ENCODE measurements at places on chromosomes 12 and 14.

GRCh38 chr14:86641310-86641709, 1111.4 kb downstream of the FLRT2 start:
- DNase-seq: no peak

DNA sequence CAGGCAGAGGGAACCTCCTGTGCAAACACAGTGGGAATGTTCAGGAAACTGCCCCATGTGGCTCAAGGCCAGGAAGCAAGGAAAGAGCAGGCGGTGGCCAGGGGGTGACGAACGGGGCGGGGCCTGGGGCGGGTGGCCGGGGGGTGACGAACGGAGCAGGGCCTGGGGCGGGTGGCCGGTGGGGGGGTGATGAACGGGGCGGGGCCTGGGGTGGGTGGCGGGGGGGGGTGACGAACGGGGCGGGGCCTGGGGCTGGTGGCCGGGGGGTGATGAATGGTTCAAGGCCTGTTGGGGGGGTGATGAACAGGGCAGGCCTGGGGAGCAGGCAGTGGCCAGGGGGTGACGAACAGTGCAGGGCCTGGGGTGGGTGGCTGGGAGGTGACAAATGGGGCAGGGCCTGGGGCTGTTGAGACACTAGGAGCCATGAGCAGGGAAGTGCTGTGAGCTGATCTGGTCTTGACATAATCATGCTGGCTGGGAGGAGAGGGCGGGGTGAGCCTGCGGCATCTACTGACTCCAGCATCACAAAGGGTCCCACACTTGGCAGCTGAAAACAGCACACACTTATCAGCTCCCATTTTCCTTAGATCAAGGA, 62.7 kb upstream of the FBRSL1 start:
- no peak for DNase-seq

DNA sequence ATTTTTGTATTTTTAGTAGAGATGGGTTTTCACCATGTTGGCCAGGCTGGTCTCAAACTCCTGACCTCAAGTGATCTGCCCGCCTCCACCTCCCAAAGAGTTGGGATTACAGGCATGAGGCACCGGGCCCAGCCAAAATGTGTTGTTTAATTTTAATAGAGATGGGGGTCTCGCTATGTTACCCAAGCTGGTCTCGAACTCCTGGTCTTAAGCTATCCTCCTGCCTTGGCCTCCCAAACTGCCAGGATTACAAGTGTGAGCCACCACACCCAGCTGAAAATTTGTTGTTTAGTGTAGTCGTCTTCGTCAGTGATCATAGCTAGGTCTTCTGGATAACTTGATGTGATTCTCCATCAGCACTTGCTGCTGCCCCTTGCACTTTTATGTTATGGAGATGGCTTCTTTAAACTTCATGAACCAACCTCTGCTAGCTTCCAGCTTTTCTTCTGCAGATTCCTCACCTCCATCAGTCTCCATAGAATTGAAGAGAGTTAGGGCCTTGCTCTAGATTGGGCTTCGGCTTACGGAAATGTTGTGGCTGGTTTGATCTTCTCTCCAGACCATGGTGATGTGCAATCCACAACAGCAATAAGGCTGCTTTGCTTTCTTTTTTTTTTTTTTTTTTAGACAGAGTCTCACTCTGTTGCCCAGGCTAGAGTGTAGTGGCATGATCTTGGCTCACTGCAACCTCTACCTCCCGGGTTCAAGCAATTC, 13.0 kb downstream of the ISCU start:
- DNase-seq: no peak

DNA sequence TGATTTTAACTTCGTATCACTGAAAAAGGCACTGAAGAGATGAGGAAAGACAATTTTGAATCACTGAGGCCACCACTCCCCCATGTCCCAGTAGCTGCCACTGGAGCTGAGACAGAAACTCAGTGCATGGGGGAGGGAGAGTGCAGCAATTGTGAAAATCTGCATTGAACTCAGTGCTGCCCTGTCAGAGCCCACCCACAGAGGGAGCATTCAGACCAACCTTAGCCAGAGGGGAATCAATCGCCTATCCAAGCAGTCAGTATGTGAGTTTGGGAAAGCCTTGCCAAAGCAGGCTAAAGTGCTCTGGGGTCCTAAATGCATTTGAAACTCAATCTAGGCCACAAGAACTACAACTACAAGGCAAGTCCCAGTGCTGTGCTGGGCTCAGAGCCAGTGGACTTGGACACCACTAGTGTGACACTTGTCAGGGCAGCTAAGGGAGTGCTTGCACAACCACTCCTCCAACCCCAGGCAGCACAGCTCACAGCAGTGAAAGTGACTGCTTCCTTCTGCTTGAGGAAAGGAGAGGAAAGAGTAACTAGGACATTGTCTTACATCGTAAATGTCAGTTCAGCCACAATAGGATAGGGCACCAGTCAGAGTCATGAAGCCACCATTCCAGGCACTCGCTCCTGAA, 13.3 kb downstream of the RNASE3 start:
- DNase-seq: no peak

DNA sequence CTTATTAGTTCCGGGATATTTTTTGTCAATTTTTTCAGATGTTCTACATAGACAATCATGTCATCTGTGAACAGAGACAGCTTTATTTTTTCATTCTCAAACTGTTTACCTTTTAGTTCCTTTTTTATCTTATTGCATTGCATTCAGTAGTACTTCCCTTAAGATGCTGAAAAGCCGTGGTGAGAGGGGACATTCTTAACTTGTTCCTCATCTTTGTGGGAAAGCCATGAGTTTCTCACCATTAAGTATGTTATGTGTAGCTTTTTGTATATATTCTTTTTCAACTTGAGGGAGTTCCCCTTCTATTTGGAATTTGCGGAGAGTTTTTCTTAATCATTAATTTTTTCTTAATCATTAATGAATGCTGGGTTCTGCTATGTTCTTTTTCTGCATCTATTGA, 1727.1 kb upstream of the SEL1L start:
- no peak for DNase-seq

DNA sequence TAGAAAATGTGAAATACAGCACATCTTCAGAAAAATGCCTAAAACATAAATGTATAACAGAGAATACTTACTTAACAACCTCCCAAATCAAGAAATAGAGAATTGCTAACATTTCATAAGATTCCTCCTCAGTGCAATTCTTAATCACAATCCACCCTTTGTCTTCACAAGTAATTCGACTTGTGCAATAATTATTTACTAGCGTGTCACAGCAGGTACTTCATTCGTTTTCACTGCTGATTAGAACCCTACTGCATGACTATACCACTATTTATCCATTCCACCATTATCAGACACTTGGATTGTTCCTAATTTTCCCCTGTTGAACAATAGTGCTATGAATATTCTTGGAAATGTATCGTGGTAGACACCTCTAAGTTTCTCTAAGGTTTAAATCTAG, 64.9 kb upstream of the BBS10 start:
- DNase-seq: no peak

DNA sequence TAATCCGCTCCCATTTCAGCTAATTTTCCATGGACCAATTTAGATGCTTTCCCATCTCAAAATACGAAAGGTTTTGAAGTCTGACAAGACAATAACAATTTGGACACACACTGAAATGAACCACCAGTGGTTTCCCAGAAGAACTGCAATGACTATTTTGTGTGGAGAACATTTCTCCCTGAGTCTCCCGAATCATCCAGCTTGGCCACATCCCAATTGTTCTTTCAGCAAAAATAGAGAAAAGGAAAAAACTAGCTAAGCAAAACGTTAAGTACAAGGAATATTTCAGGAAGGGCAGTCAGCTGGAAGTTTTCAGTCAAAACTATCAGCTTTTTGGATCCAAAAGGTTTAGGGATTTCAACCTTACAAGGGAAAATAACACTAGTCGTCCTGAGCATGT, 390.6 kb downstream of the KCNH5 start:
- DNase-seq: no peak

GRCh38 chr14:99327050-99327449, 55.1 kb upstream of the BCL11B start:
- no peak for DNase-seq

GRCh38 chr14:101064121-101064661, 160.7 kb upstream of the RTL1 start:
- no peak for DNase-seq

- no peak for DNase-seq
Measured at GRCh38 chr14:94021001-94021400, 5.1 kb upstream of the OTUB2 start.

- DNase-seq: no peak
Measured at GRCh38 chr12:88267630-88268029, 125.5 kb downstream of the TMTC3 start.

DNA sequence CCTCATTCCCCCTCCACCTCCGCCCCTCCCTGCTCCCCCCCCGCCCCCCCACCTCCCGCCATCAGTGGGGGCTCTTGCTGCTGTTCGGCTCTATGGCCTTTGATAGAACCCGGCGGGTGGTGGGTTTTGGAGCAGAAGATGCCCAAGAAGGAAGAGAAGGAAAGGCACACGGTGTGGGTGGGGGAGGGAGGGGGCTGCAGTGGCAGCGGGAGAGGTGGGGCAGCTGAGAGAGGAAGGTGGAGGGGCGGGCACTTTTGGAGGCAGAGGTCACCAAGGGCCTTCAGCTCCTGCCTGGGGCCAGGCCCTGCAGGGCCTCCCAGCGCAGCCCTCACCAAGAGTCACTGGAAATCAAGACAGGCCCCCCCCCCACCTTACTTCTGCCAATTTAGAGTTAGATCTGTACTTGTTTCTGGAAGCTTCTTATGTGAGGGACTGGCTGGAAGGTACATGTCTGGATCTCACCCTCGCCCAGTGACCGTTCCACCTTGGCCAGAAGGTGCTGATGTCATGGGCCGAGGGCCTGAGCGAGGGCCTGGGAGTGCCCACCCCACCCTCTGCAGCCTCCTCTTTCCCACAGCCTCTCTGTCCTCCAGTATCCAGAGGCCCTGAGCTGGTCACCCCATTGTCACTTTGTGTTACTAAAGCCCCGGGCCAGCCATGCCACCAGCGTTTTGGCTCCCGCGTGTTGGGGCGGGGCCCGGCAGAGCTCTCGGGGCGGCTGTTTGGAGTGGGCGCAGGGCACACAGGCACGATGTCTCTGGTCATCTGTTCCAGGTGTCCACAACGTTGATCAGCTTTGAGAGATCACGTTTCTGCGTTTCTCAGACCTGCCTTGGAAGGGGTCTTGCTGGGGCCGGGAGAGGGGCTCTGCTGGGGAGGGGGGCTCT, 153.9 kb downstream of the KIF26A start:
- no peak for DNase-seq

DNA sequence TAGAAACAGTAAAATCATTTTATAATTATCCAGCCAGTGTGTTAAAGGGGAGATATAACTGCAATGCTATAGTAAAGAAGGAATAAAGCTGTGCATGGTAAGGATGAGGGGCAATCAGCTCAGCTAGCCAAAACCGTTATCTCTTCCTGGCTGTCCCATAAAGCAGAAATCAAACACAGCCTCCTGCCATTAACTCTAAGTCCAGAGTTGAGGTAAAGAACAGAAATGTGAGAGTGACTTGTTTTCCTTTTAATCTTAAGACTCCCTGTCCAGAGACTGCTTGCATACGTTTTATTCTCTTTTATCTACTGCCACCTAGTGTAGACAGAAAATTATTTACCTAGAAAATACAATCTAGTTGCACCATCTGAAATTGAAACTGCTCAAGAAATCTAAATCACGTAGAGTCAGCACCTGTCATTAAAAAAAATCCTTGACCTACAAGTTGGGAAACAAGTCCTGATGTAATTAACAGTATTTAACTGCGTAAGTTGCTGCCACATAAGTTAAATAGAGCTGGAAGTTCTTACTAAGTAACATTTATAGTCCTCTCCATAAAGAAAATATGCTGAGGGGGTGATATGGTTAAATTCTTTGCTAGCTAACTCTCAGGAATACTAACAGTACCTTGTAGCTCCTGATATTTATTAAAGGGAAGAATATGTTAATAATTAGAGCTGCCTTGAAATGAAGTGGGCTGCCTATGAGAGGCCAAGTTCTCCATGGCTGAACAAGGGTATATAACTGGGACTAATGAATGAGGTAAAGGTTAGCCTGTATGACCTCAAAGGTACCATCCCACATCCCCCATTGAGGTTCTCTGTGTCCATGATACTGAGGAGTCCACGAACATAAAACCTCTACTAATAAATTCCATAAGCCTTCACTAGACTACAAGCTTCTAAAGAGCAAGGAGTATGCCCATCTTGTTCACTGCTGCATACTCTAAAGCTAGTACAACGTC, 62.7 kb downstream of the GALNT4 start:
- no peak for DNase-seq

GRCh38 chr12:113098441-113099028, 37.0 kb downstream of the RASAL1 start:
- DNase-seq: peak; percentile 48

DNA sequence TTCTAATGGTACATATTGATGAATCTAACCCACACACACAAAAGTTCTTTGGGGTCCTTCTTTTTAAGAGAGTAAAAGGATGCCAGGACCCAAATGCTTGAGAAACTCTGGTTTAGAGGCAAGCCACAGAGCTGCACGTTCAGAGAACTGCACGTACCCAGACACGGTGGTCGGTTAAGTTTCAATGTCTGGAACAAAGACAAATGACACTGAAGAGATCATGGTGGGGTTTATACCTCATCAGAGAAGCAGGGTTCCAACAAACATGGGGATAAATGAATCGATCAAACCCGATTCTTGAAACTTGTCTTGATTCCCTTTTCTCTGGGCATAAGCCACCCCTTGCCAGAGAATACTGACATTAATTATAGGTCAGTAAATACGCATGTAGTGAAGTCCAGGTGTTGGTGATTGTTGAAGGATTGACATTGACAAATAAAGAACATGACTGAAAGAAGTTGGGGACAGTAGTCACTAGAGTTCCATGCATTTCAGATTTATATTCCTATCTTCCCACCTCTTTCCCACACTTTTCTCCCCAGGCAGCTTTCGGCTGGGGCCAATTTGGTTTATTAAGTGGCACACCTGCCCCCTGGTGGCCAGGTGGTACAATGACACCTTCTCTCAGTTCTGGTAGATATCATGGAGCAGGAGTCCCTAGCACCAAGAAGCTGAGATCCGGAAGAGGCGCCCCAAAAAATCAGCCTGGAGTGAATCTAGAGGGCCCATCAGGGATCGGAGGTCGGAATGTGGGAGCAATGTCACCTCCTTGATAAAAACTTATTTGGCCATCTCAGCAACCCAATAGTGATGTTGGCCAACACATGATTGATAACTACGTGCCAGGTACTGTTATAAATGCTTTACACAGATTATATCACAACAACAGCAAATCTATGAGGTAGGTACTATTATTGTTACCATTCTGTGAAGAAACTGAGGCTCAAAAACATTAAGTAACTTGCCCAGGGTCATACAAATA, 17.8 kb upstream of the HDAC7 start:
- no peak for DNase-seq

- DNase-seq: no peak
Measured at GRCh38 chr12:59075968-59076490, 155.7 kb upstream of the LRIG3 start.

DNA sequence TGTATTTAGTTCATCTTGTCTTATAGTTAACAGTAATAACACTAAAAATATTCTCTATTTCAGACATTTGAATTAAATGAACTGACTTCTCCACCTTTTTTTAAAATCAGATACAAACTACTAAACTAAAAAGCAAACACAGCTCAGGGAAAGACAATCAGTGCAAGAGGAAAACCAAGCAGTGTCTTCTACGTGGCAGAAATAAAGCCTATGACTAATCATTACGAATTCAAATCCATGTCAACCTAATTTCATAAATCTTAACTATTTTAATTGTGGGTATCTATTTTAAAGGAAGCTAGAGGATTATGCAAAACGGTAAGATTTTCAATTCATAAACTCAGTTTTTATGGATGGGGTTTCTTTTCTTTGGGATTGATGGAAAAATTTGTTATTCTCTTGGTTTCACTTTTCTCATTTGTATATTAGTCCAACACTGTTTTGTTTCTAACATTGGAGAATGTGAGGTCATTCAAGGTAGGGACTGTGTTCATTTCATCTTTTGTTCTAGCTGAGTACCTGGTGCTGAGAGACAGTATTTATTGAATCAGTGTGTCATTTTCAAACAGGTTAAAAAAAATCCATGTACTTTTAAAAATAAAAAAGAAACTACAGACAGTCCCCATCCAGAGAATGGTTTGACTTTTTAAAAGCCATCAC, 12.8 kb upstream of the PALS1 start:
- no peak for DNase-seq

Data from stimulated activated CD8-positive, alpha-beta memory T cell treated with anti-CD3 and anti-CD28 coated beads, Interleukin-7, amount 100 ng/mL, for 1 hour (primary cell).